ENCODE measurements at places on chromosomes 4 and X. TPM values are rescaled to one million over a fixed set of nuclear protein-coding genes. Genes with fewer than 3 reads are reported as not detected.
A peak's percentile ranks its signal among the peaks of the same experiment; 100 is the strongest.

XAGE5 gene
- not detected for total RNA-seq

TBX22 gene
- total RNA-seq: not detected

BMX gene
- total RNA-seq: not detected

GATA1 gene
- not detected for total RNA-seq

MAGEC3 gene
- total RNA-seq: not detected

ETDA gene
- total RNA-seq: not detected

- no peak for DNase-seq
These were observed 24.3 kb downstream of the GAK start for GRCh38 chr4:907691-908425.

DNA sequence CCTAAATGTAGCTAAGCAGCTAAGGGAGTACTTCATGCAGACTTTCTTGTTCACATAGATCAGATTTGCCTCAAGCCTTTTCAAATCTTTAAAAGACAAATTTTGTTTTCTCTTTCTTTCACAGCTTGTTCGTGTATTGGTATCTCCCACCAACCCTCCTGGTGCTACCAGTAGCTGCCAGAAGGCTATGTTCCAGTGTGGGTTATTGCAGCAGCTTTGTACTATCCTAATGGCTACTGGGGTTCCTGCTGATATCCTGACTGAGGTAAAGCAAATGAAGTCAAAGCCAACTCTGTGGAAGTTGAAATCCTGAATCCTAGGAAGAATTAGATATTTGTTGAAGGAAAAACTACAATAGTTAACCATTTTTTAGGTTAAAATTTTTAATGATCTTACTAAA lies 62.6 kb downstream of the USO1 start:
- no peak for DNase-seq

DNA sequence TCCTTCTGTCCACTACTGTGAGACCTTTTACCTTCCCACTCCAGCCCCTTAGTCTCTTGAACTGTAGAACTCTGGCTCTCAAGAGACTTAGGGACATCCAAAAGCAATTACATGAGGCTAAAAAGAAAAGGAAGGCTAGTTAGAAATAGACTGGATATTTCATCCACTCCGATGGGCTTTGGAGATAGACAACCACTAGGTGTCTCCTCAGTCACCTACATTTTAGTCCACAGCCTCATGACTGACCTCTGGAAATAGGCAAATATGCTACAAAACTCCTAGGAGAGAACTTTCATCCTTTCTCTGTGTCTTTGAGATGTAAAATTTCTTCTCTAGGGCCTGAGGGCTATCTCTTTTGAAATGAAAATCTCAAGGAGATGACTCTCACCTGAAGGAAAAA lies 45.1 kb upstream of the LAMP2 start:
- peak; percentile 32 for DNase-seq

- DNase-seq: no peak
These were observed 40.3 kb downstream of the AMMECR1 start for GRCh38 chrX:110277609-110278008.

All from HepG2 (cell line).